ENCODE measurements at places on chromosomes 5 and 9.

- no peak for DNase-seq
These were observed 339.4 kb downstream of the CHSY3 start for GRCh38 chr5:130243641-130244040.

DNA sequence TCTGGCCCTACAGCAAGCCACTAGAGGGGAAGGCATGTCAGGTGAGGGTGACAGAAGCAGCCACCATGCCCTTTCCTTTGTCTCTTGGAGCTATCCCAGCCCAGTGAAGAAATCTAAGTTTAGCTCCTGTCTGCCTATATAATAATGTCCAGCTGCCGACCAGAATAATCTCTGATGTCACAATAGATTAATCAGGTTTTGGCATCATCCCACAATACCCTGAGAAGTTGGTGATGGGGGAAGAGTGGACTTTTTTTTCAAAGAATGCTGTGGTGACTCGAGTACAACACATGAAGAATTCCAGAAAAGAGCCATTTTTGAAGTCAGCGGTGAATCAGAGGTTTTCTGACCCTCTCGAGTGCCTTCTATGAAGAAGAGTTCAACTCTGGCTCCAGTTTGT is 1.7 kb upstream of the TSLP start:
- no peak for DNase-seq

- no peak for DNase-seq
These were observed 39.8 kb upstream of the ANGPTL2 start for GRCh38 chr9:127162046-127162863.

DNA sequence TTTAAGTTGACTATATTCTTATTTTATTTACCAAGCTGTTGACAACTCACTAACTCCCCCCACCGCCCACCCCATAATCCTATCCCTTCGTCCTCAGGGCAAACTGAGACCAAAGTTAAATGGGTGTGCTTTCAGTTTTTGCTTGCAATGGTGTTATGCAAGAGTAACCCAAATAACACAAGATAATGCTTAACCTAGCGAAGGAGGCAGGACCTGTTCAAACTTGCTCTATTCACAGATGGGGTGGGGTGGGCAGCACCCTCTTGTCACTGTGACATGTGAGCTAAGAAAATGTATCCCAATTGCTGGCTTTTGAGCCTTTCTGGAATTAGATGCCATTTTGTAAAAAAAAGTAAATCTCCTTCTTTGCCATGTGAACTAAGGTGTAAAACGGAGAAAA is 40.4 kb downstream of the GLIS3 start:
- no peak for DNase-seq

- DNase-seq, result no peak
These were observed 46.1 kb downstream of the DCP2 start for GRCh38 chr5:113022661-113023060.

DNA sequence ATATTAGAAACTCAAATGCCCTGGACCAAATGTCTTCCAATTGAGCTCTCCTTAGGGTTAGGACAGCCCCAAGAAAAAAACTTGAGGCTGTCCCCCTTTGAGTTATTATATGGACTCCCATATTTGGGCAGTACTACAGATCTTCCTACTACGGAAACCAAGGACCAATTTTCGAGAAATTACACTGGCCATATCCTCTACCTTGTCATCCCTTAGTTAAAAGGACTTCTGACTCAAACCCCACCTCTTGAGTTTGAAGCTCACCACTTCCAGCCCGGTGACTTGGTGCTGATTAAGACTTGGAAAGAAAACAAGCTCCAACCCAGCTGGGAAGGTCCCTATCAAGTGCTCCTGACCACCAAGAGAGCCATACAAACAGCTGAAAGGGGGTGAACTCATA is 497.0 kb upstream of the GRAMD2B start:
- DNase-seq, result no peak

- DNase-seq, result no peak
These were observed 163.2 kb upstream of the S1PR3 start for GRCh38 chr9:88828018-88828417.

All from forelimb muscle (tissue), 1 donor.